Thoracic aorta (tissue), 2 donors: ENCODE measurements at places on chromosomes 13 and 19.

GRCh38 chr13:28488376-28489005 is 6.4 kb downstream of the FLT1 start:
- DNase-seq, result no peak

DNA sequence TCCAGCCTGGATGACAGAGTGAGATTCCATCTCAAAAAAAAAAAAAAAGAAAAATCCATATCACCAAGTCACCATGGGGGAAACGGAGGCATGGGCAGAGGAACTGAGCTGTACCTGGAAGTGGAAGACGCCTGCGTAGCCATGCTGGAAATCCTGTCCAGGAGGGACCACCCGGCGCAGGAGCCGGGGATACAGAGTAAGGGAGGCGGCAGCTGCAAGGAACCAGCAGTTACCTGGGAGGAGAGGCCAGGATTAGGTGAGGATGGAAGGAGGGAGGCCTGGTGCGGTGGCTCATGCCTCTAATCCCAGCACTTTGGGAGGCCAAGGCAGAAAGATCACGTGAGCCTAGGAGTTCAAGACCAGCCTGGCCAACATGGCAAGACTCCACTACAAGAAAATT is 2.0 kb downstream of the CAPN12 start:
- DNase-seq, result no peak

GRCh38 chr13:104586051-104586746 is 1520.0 kb upstream of the SLC10A2 start:
- DNase-seq, result no peak

DNA sequence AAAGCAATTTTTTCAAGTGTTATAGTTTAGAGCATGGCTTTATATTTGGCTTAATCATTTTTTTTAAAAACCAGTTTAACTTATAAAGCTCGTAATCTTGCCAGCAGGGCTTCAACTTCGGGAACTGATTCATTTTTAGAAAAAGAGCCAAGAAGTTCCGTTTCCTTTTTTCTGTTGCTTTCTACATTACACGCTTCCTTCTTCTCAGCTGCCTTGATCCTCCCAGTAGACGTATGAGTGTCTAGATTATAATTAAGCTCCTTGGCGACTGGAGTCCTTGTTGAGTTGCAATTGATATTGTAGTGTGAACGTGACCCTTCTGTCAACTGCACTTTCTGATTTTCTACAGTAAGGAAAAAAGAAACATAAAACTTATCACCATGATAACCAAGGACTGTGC is 497.2 kb downstream of the DIAPH3 start:
- DNase-seq, result no peak

DNA sequence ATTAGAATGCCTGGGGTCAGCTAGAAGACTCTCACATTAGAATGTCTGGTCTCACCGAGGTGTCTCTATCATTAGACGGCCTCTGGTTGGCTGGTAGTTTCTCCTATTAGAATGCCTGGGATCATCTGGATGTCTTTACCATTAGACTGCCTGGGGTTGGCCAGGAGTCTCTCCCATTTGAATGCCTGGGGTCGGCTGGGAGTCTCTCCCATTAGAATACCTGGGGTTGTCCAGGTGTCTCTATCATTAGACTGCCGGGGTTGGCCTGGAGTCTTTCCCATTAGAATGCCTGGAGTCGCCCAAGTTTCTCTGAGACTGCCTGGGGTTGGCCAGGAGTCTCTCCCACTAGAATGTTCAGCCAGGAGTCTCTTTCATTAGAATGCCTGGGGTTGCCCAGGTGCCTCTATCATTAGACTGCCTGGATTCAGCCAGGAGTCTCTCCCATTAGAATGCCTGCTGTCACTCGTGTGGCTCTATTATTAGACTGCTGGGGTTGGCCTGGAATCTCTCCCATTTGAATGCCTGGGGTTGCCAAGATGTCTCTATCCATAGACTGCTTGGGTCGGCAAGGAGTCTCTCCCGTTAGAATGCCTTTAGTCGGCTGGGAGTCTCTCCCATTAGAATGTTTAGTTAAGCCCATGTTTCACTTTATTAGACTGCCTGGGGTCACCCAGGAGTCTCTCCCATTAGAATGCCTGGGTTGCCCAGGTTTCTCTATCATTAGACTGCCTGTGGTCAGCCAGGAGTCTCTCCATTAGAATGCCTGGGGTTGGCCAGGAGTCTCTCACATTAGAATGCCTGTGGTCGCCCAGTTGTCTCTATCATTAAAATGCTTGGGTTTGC is 1467.8 kb downstream of the UQCRFS1 start:
- no peak for DNase-seq

DNA sequence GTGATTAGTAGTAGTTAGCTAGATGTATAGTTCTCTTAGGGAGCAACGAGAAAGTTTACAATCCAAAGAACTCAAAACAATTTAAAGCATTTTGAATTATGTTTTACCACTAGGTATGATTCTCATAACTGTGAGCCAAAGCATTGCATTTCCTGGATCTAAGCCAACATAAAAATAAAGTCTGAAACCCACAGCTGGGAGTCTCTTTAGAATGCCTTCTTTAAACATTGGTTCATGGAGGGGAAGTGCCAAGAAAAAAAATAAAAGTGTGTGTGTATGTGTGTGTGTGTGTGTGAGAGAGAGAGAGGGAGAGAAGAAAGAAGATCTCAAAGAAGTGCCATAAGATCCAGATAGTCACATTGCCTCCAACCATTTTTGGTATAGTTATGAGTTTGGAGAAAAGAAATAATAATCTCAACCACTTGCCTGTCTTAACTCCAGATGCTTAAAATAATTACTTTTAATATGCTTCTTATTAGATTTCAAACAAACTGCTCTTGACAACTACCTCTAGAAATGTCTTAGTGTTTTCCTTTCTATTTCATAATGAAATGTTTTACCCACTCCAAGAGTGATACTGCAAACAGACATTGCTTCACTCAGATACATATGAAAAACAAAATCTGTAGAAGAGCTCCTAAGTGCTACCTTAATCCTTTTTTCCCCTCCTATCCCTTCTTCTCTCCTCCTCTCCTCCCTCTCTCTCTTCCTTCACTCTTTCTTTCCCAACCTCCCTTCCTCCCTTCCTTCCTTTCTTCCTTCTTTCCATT is 554.1 kb downstream of the KCTD12 start:
- DNase-seq, result no peak

DNA sequence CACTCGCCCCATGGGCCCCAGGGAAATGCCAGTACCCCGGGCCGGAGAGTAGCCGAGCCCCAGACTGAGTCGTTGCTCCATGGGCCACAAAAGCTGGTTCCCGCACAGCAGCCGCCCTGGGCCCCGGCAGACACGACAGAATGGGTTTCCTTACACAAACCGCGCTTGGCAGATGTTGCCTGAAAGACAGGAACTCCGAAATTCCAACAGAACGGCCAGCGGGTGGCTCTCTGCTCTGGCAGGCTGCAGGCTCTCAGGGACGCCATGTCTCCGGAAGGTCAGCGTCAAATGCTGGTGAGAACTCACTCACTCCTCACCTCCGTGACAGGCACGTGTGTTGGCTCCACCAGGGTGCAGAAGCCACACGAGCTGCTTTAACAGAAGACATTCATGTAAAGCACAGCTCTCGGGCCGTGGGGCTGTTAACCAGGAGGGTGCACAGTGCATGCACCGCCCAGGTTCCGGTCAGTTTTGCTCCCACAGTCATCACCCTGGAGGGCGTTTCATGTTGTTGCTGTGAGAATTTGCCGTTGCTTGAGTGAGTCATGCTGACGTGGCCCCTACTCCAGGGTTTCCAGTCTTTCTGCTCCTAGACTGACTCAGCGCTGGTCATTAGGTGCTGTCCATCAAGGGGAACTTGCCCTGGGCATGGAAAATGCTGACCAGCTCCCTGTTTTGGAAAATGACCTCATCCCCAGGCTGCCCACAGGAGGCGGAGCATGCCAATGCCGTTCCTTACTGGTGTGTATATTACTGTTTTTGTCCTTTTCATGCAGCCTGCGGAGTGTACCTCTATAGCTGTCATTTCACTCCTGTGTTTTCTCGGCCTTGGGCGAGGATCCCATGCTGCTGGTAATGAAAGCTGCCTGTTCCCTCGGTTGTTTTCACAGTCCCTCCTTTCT is 44.8 kb downstream of the ANKRD10 start:
- DNase-seq, result peak; percentile 99

DNA sequence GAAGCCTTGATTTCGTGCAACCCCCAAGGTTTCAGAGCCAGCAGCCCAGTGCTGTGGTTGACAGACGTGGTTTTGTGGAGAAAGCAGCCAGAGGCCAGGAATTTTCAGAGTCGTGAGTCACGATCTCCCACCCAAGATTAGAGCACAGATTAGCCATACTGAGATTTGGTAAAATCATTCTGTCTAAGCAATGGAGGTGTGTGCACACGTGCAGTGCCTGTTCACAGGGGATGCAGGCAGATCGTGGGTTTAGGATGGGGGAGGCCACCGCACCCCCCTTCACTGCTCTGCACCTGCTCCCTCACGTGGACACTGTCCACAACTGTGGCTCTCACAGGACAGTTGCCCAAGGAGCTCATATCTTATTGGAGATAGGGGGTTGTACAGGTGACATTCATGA is 46.6 kb upstream of the GPR183 start:
- DNase-seq, result no peak

DNA sequence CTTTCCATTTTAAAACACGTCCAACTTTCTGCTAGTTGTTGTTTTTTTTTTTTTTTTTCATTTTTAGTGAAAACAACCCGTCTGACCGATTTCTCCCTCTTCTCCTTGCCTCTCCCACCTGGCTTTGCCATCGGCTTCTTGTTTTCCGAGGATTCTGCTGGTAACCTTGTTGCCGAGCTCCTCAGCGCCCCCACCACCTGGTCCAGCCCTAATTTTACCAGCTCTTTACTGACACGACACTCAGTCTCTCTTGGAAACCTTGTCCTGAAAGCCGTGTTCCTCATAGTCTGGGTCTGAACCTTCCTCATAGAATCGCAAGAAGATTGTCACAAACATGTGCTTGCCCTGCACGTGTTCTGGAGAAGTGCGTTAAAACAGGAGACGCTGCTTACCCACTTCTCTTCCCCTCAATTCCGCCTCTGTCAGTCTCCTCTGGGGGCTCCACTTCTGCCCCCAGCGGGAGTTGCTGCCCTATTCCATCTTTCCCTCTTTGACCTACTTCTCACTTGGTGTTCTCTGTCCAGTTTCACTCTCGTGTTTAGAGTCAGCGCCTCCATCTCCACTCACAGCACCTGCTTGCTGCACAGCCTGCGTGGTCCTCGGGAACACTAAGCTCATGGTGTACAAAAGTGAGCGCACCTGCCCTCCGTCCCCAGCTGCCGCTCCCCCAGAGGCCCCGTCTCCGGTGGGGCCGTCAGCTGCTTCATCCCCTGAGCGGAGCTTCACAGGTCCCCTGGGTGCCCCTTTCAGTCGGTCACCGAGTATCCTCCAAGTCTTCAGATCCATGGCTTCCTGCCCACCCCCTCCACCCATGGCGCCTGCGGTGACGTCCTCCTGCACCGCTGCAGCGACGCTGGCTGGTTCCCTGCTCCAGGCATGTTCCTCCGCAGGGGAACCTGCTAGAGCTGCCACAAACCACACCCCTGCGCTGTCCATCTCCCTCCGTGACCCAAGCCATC is 65.1 kb downstream of the TM9SF2 start:
- DNase-seq, result no peak

GRCh38 chr13:77386880-77387606 is 60.1 kb upstream of the MYCBP2 start:
- DNase-seq, result peak; percentile 19

DNA sequence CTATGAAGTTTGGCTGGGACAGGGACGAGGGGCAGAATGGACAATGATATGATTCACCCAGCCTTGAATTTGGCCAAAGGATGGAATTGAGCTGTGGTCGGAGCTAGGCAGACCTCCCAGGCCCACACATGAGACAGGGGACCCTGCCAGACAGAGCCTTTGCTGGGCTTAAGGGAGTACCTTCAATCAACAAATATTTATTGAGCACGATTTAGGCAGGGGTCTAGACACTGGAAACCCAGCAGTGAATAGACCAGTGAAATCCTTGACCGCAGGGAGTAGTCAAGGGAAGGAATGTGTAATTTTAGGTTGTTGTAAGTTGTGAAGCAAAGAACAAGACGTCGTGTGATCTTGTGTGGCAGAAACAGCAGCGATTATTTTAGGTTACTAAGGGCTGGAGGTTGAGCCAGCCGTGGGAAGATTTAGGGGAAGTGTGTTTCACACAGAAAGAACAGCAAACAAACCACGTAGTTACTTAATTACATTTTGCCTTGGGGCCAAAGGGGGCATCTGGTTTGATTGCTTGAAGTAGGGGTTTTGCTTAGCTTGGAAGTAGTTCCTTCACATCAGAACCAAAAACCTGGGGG is 16.9 kb upstream of the AP1M2 start:
- DNase-seq, result no peak

DNA sequence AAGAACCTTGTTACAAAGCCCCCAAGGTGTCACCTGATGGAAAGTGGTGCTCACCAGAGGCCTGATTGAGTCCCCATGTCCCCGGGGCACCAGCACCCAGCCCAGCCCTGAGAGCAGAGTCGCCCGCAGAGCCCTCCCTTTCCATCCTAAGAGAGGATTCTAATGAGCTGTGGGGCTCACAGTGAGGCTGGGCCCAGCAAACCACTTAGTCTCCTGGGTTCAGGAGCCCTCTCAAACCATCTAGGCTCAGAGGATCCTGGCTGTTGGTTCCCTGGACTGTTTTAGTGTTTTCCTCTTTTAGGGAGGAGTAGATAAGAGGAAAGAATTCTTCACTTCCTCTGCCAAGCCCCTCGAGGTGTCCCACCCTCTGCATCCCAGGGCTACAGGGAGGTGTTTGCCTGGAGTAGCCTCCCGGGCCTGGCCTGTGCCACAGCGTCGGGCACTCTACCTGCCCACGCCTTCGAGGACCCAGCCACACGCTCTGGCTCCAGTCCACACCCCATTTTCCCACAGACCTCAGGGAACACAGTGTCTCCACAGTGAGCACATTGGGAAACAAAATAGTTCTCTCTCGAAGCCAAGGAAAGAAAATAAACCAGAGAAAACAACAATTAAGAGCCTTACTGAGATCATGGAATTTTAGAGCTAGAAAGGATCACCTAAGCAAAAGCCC is 34.4 kb downstream of the DHRS12 start:
- DNase-seq, result no peak

GRCh38 chr13:111171629-111172028 is 56.5 kb downstream of the ARHGEF7 start:
- no peak for DNase-seq

DNA sequence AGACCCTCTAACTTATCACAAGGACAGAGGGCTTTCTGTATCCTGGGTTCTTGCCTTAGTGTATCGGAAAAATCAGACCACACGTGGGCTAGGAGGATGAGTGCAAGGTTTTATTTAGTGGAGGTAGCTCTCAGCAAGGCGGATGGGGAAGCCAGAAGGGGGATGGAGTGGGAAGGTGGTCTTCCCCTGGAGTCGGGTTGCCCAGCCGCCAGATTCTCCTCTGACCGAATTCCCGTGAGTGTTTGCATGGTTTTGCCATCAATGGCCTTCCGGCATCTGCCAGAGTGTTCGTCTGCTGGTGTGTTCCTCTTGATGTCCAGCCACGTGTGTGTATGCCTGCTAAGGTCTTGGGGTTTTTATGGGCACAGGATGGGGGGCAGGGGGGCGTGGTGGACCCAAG is 1335.1 kb upstream of the SPRY2 start:
- no peak for DNase-seq

- no peak for DNase-seq
Measured at GRCh38 chr13:27825072-27825471, 32.8 kb downstream of the GSX1 start.

- DNase-seq, result no peak
Measured at GRCh38 chr13:35157143-35157755, 215.2 kb downstream of the NBEA start.

GRCh38 chr13:92873029-92873428 is 353.6 kb upstream of the GPC6 start:
- DNase-seq, result no peak
